ENCODE measurements at places on chromosomes 11 and 22.

DNA sequence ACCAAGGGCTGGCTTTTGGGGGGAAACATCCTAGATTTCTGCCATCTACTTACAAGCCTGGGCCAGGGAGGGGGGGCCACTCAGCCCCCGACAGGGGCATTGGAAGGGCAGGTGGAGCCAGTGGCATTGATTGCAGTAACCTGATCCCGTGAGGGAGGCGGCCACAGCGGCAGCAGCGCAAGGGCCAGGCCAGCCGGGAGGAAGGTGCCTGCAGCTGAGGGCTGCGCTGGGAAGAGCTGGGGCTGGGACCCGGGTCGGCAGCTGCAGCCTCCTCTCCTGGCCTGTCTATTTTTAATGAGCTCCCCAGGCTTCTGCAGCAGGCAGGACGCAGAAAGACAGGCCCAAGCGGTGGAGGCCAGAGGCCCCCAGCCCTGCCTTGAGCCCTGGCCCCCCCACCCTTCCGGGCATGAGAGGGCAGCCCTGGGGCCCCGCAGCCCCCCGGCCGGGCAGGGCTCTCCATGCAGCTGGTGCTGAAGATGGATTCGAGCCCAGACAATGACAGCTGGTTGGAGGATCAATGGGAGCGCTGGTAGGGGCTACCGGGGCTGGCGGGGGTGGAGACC lies 10.6 kb downstream of the FREY1 start:
- DNase-seq: no peak

GRCh38 chr11:75762885-75763284 lies 5.7 kb upstream of the DGAT2 start:
- no peak for DNase-seq

- no peak for DNase-seq
Measured at GRCh38 chr11:106461839-106462545, 384.5 kb downstream of the AASDHPPT start.

GRCh38 chr11:2220173-2220771 lies 48.7 kb upstream of the TH start:
- no peak for DNase-seq

DNA sequence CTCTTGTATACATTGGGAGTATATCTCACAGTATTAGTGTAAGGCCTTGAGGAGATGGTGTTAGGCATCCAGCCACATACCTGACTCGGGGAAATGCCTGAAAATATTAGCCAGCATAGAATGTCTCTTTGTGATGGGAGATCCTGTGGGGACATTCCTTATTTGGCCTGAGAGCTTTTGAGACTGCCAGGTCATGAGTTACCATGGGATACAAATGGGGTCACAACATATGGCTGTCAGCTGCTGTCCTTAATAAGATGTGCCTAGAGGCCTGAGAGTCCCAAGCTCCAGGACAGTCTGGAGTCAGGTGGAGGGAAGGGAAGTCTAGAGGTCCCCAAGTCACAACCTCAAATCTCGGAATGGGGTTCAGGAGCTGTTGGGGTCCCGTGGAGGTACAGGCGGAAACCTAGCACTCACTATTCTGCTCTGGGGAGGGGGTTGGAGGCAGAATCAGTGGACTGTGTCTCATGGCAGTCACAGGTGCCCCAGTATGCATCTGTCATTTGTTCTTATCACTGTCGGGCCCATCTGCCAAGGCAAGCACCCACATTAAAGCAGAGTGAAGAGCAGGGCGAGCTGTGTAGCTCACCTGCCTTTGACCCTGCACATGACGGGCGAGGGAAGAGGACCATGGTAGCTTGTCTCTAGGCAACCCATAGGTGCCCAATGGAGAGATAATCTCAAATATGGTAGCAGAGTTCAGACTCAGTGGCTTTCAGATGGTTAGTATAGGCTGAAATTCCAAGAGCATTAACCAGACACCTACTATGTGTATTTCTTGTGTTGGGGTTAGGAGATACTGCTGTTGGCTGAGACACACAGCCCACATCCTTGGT lies 29.9 kb downstream of the KCNQ1OT1 start:
- DNase-seq: no peak

GRCh38 chr11:23423656-23424055 lies 563.4 kb upstream of the CCDC179 start:
- no peak for DNase-seq
